ENCODE measurements at places on chromosomes 2 and 18. TPM values are rescaled to one million over a fixed set of nuclear protein-coding genes. Genes with fewer than 3 reads are reported as not detected.

EXOC6B gene
- polyA plus RNA-seq, result 2.1 TPM

MTLN gene
- polyA plus RNA-seq, result 121 TPM

TMEM198 gene
- not detected for polyA plus RNA-seq

CRYGC gene
- polyA plus RNA-seq, result not detected

ALPG gene
- polyA plus RNA-seq, result not detected

LIMS4 gene
- polyA plus RNA-seq, result 2.1 TPM

SP9 gene
- polyA plus RNA-seq, result not detected

ARMC9 gene
- 1.0 TPM for polyA plus RNA-seq

AQP4 gene
- polyA plus RNA-seq, result not detected

RMDN2 gene
- 6.3 TPM for polyA plus RNA-seq

C18orf32 gene
- 99.9 TPM for polyA plus RNA-seq

IL1RN gene
- not detected for polyA plus RNA-seq

LINC00305 gene
- polyA plus RNA-seq, result not detected

SP110 gene
- polyA plus RNA-seq, result 106 TPM

ERBB4 gene
- polyA plus RNA-seq, result not detected

FEV gene
- not detected for polyA plus RNA-seq

C2orf80 gene
- not detected for polyA plus RNA-seq

HOXD3 gene
- not detected for polyA plus RNA-seq

UPP2 gene
- not detected for polyA plus RNA-seq

UGT1A10 gene
- not detected for polyA plus RNA-seq

MRO gene
- not detected for polyA plus RNA-seq

FBLN7 gene
- polyA plus RNA-seq, result 1.4 TPM

IL37 gene
- not detected for polyA plus RNA-seq

IL1R2 gene
- not detected for polyA plus RNA-seq

APCDD1 gene
- not detected for polyA plus RNA-seq

PLB1 gene
- 0.16 TPM for polyA plus RNA-seq

FSIP2 gene
- not detected for polyA plus RNA-seq

ELP2 gene
- 64.1 TPM for polyA plus RNA-seq

LRATD1 gene
- polyA plus RNA-seq, result not detected

MAL gene
- 50.4 TPM for polyA plus RNA-seq

CHRND gene
- polyA plus RNA-seq, result not detected

POLE4 gene
- 131 TPM for polyA plus RNA-seq

TFPI gene
- polyA plus RNA-seq, result not detected

CBLN2 gene
- not detected for polyA plus RNA-seq

CCDC141 gene
- 3.9 TPM for polyA plus RNA-seq

LYPD6 gene
- polyA plus RNA-seq, result not detected

SELENOI gene
- polyA plus RNA-seq, result 3.2 TPM

PROM2 gene
- polyA plus RNA-seq, result not detected

SDC1 gene
- not detected for polyA plus RNA-seq

TMEM37 gene
- polyA plus RNA-seq, result not detected

CYP26B1 gene
- not detected for polyA plus RNA-seq

NEUROD1 gene
- not detected for polyA plus RNA-seq

ASXL3 gene
- polyA plus RNA-seq, result not detected

LRRC30 gene
- not detected for polyA plus RNA-seq

COBLL1 gene
- not detected for polyA plus RNA-seq

NPPC gene
- polyA plus RNA-seq, result not detected

HOXD8 gene
- not detected for polyA plus RNA-seq

KRTCAP3 gene
- 0.71 TPM for polyA plus RNA-seq

TTR gene
- polyA plus RNA-seq, result not detected

SPHKAP gene
- not detected for polyA plus RNA-seq

DUSP19 gene
- polyA plus RNA-seq, result 0.76 TPM

RASGRP3 gene
- polyA plus RNA-seq, result 3.6 TPM

CLEC4F gene
- not detected for polyA plus RNA-seq

CPLX4 gene
- polyA plus RNA-seq, result not detected

PXDN gene
- polyA plus RNA-seq, result 3.3 TPM

TMEFF2 gene
- not detected for polyA plus RNA-seq

POTEE gene
- polyA plus RNA-seq, result 0.14 TPM

Data from CD8-positive, alpha-beta memory T cell (primary cell).